ENCODE measurements at places on chromosomes 6 and 20.

DNA sequence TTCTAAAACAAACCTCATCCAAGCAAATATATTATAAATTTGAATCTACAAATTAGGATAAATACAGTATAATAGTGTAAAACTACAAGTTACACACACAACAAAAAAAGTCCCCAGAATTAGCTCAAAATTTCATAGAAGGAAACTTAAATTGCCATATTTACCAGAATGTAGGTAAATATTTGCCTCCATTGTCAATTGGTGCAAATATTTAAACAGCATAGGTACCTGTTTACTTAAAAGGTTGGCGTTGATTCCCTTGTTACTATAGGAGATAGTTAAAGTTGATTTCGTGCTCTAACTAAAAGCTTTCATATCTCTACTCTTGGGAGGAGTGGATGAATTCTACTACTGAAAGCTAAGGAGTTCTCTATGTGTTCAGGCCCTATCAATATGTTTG lies 111.6 kb upstream of the TENT5A start:
- no peak for DNase-seq

DNA sequence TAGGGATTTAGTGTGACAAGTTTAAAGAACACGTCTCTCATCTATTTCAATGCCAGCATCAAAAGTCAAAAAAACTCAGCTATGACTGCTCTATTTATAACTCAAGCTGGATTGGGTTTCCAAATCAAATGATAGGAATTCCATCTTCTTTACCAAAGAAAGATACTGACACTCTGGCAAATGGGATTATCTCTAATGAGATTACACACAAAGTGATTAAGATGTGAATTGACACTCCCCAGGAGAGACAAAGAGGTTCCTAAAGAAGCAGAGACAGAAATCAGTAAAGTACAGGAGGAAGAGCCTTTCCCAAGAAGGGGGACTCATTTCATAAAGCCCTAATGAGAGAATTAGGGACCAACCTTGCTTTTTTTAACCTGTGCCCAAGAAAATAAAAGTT lies 92.1 kb downstream of the ID4 start:
- DNase-seq: no peak

DNA sequence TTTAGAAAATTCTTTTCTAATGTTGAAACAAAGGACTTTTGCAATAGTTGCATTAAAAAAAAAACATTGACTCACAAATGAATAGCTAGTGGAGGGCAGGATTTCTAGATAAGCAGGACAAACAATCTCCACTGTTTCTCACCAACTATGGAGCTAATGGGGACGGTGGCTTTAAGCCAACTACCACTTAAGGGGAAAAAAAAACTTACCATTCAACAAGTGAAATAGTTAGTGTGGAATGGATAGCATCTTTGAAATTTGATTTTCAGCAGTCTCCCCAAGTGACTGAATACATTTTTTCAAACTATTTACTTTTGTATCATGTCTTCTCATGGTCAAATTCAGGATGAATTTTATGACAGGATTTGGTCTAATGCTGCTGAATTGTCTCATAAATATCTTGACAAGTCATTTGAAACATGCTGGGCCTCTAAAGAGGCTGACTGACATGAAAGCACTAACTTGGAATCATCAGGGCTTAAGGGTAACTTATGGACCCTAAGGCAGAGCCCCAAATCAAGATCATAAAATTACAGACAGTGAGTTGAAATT lies 100.5 kb downstream of the EYA4 start:
- DNase-seq: no peak

DNA sequence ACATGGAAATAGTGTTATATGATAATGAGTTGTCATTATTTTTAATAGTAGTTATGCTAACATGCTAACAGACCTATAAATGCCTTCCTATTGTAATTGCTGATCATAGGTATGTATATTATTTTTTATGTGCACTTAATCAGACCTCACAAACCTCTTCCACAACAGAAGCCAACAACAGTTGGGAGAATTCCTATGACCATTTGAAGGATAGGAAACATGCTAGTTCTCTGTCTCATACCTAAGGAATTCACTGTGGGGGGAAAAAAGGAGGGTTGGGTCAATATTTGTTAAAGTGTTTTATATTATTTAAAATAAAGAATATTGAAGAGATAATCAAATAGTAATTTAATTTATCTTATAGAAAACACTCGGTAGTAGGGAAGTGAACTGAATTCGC lies 990.9 kb downstream of the EPHA7 start:
- DNase-seq: no peak

Data from GM20000 (cell line).